ENCODE measurements at places on chromosomes 7 and 10. TPM values are rescaled to one million over a fixed set of nuclear protein-coding genes. Genes with fewer than 3 reads are reported as not detected.
A peak's percentile ranks its signal among the peaks of the same experiment; 100 is the strongest.

- no peaks in the 10 kb centered on the region for H3K27me3 ChIP-seq
- H3K4me3 ChIP-seq, result no peak overlapping the region
- no peaks in the 10 kb centered on the region for H3K36me3 ChIP-seq
- H3K27ac ChIP-seq, result no peak overlapping the region
- H3K4me1 ChIP-seq, result no peaks in the 10 kb centered on the region
These were observed 21.8 kb upstream of the PIP4K2A start for GRCh38 chr10:22736134-22736533.

- H3K27me3 ChIP-seq, result no peaks in the 10 kb centered on the region
- H3K27ac ChIP-seq, result no peak overlapping the region
- H3K36me3 ChIP-seq, result no peaks in the 10 kb centered on the region
- peak; percentile 42 for DNase-seq
These were observed 58.9 kb downstream of the SH2D4B start for GRCh38 chr10:80596391-80597257.

GRCh38 chr10:6543431-6544005 is 36.6 kb downstream of the PRKCQ start:
- peaks cover 10% of the 10 kb centered on the region for H3K4me1 ChIP-seq
- peaks cover 2% of the 10 kb centered on the region for H3K27me3 ChIP-seq
- no peak overlapping the region for H3K27ac ChIP-seq
- H3K36me3 ChIP-seq, result no peaks in the 10 kb centered on the region

GRCh38 chr7:85287106-85287825 is 100.4 kb upstream of the SEMA3D start:
- H3K27ac ChIP-seq, result no peak overlapping the region
- peaks cover 14% of the 10 kb centered on the region for H3K4me1 ChIP-seq
- DNase-seq, result no peak
- H3K36me3 ChIP-seq, result no peaks in the 10 kb centered on the region
- no peak overlapping the region for H3K4me3 ChIP-seq

DNA sequence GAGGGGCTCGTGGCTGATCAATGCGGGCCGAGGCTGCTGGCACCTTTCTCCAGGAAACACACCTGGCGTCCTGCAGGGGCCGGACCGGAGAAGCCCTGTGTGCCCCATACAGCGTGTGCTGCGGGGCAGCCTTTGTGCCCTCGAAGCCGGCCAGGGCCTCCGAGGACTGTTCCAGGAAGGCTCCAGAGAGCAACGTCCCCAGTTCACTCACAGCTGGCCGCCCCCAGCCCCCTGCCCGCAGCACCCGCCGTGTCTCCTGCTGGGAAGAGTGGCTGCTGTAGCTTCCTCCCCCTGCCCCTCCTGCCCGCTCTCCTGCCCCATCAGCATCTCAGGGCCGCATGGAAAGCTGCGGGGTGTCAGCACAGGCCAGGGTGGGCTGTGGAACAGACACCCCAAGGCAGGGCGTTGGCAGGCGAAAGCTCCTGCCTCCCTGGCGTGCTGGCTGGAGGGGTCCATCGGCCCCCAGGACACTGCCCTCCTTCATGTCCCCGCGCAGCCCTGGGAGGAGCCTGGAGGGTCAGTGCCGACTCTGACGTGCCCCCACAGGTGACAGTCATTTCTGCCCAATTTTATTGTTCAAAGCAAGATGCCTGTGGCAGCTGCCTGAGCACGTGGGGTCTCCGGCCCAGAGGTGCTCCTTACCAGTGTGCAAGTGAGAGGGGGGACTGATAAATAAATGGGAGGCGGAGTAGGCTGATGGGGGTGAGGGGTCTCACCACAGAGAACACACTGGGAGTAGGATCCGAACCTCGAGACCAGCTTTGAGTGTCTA is 95.8 kb upstream of the DIP2C start:
- peaks cover 44% of the 10 kb centered on the region for H3K4me1 ChIP-seq
- no peaks in the 10 kb centered on the region for H3K36me3 ChIP-seq
- H3K4me3 ChIP-seq, result peak overlapping the region; percentile 54
- peaks cover 16% of the 10 kb centered on the region for H3K27me3 ChIP-seq
- no peak for DNase-seq

GRCh38 chr10:484925-485661 is 204.4 kb downstream of the DIP2C start:
- no peak overlapping the region for H3K27ac ChIP-seq
- H3K27me3 ChIP-seq, result no peaks in the 10 kb centered on the region
- H3K4me1 ChIP-seq, result no peaks in the 10 kb centered on the region
- H3K4me3 ChIP-seq, result no peak overlapping the region
- no peaks in the 10 kb centered on the region for H3K36me3 ChIP-seq

GRCh38 chr10:103648251-103648635 is 154.7 kb downstream of the NEURL1 start:
- no peak for DNase-seq
- no peak overlapping the region for H3K4me3 ChIP-seq
- H3K27me3 ChIP-seq, result no peaks in the 10 kb centered on the region

DNA sequence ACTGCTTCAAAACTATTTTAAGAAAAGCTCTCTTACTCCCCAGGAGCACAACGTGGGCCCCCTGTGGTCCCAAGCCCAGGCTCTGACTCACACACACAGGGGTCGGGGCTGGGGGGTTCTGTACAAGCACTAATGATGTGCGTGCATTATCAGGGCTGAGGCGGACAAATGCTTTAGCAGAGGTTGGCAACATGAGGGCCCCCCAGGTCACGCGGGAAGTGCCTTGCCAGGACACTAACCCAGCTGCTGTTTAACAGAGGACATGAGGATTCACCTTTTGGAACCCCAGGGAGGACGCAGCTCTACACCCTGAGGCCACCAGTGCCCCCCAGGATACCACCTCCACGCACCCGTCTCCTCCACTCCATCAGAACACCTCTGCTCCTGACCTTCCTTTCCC is 342.8 kb downstream of the DNAJB6 start:
- DNase-seq, result no peak
- no peaks in the 10 kb centered on the region for H3K36me3 ChIP-seq
- no peak overlapping the region for H3K27ac ChIP-seq
- H3K4me1 ChIP-seq, result peaks cover 35% of the 10 kb centered on the region

DNA sequence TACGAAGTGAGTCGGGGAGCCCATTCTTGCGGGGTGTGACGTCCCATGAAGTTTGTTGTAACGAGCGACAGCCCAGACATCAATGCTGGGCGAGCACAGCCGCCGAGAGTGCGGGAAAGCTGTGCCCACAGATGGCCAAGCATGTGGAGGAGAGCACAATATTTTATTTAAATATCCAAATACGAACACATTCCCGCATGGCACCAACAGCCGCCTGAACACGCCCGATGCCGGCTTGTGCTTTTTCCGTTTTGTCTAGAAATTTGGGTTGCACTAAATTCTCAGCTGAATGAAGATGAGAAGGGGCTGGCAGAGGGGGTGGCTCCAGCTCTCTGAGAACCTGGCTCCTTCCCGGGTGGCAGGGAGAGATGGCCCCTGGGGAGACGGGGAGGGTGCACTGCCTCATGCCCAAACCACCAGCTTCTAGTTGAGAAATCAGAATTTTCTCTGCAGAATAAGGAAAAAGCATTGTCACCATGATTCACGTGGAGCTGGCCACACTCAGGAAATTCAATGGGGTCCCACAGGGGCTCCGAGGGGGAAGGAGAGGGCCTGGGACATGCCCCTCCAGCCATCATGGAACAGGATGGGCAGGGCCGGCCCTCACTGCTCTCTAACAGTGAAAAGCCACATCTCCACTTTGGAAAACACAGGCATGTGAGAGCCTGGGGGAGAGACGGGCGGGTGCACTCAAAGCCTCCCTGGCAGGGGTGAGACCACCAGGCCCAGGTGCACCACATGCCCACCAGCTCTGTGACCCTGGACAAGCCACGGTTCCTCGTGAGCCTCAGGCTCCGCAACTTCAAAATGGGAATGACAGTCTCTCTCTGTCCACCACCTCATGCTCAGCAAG is 48.3 kb downstream of the EBF3 start:
- no peaks in the 10 kb centered on the region for H3K4me1 ChIP-seq
- no peak overlapping the region for H3K27ac ChIP-seq
- peaks cover 4% of the 10 kb centered on the region for H3K27me3 ChIP-seq
- no peaks in the 10 kb centered on the region for H3K36me3 ChIP-seq
- DNase-seq, result no peak

DNA sequence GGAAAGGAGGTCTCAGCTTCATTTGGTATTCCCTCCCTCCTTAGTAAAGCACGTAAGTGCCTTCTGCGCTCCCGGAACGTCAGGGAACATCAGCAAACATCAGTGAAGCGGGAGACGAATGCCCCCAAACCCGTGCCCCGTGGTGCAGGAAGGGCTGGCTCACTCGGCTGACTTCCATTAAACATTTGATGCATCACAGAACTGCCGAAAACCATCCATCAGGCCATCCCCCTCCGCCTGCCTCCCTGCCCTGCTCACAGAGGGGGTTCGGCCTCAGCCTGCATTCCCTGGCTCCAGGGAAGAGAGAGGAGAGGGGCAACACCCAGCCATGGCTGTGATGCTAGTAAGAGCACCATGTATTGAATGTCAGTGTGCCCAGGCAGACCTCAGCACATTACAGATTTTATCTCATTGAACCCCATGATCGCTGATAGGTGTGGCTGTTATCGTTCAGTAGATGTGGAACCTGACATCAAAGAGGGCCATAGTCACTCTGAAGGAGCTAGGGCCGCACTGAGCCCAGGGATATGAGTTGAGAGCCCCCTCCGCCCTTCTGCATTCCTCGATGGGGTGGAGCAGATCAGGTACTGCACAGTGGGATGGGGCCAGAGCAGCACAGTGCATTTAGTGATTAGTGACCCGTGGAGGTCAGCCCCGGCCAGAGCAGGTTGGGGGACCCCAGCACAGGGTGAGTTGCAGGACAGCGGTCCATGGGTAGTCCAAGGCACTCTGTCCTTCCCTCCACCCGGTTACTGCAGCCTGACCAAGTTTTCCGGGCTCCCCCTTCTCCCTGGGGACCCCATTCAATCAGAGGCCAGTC is 146.4 kb downstream of the RPS24 start:
- H3K27me3 ChIP-seq, result peaks cover 36% of the 10 kb centered on the region
- no peaks in the 10 kb centered on the region for H3K36me3 ChIP-seq
- H3K4me3 ChIP-seq, result no peak overlapping the region

DNA sequence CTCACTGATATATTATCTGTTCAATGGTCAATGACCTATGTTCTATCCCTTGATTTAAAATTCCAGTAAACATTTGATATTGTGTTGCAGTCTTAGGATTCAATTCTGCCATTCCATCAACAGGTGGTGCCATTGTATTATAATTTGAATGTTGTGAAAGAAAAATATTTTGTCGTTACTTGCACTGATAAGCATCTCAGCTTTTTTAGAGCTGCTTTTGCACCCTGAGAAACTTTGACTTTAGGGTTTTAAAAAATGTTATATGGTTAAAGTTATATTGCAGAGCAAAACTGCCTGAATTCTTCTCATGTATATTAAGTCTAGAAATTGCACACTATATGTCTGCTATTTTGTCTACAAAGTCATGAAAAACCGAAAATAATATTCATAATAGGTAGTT is 18.8 kb upstream of the MINDY3 start:
- DNase-seq, result peak; percentile 44
- no peak overlapping the region for H3K4me3 ChIP-seq
- H3K27me3 ChIP-seq, result no peaks in the 10 kb centered on the region
- H3K27ac ChIP-seq, result no peak overlapping the region

- H3K36me3 ChIP-seq, result no peaks in the 10 kb centered on the region
- H3K27me3 ChIP-seq, result peaks cover 9% of the 10 kb centered on the region
- no peak overlapping the region for H3K27ac ChIP-seq
- peaks cover 23% of the 10 kb centered on the region for H3K4me1 ChIP-seq
- no peak overlapping the region for H3K4me3 ChIP-seq
These were observed 25.4 kb upstream of the USP6NL start for GRCh38 chr10:11636697-11637303.

- no peak for DNase-seq
- H3K27me3 ChIP-seq, result no peaks in the 10 kb centered on the region
- H3K4me1 ChIP-seq, result no peaks in the 10 kb centered on the region
- H3K27ac ChIP-seq, result no peak overlapping the region
These were observed 176.2 kb upstream of the CSTF2T start for GRCh38 chr10:51875610-51876009.

DNA sequence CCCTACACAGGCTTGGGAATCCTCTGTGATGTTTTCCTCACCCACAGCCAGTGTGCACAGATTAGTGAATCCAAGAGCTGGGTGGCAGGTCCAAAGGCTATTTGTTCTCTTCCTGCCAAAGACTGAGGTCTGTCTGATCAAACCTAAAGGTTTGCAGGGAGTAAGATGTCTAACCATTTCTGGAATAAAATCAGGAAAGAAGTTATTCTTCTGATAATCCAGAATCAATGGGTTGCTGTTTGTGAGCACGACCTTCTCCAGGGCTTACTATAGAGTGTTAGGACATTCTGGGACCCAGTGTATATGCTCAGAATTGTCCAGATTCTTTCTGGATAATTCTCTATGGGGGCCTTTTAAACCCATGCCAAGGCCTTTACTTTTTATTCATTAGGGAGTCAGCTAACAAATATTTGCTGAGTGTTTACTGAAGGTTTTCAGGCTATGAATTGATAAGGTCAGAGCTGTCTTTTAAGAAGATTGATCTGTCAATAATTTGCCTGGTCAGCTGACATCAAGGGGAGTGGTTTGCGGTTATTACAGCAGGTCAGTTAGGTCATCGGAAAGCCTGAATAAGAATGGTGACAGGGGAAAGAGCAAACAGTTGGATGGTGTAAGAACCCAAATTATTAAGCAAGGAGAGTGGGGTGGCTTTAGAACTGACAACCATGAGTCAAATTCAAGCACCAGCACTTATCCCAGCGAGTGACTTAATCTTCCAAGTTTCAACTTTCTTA is 7.5 kb upstream of the TECTB start:
- DNase-seq, result peak; percentile 98
- no peak overlapping the region for H3K4me3 ChIP-seq
- no peaks in the 10 kb centered on the region for H3K27me3 ChIP-seq
- no peaks in the 10 kb centered on the region for H3K36me3 ChIP-seq
- peak overlapping the region; percentile 91 for H3K27ac ChIP-seq
- H3K4me1 ChIP-seq, result peaks cover 88% of the 10 kb centered on the region

- DNase-seq, result no peak
- no peaks in the 10 kb centered on the region for H3K36me3 ChIP-seq
- no peak overlapping the region for H3K4me3 ChIP-seq
These were observed 373.3 kb upstream of the PRKCQ start for GRCh38 chr10:6953271-6953801.

GRCh38 chr7:155489158-155489840 is 31.4 kb downstream of the EN2 start:
- DNase-seq, result no peak
- H3K27ac ChIP-seq, result no peak overlapping the region
- no peaks in the 10 kb centered on the region for H3K4me1 ChIP-seq
- H3K4me3 ChIP-seq, result no peak overlapping the region
- H3K27me3 ChIP-seq, result peaks cover 92% of the 10 kb centered on the region

DNA sequence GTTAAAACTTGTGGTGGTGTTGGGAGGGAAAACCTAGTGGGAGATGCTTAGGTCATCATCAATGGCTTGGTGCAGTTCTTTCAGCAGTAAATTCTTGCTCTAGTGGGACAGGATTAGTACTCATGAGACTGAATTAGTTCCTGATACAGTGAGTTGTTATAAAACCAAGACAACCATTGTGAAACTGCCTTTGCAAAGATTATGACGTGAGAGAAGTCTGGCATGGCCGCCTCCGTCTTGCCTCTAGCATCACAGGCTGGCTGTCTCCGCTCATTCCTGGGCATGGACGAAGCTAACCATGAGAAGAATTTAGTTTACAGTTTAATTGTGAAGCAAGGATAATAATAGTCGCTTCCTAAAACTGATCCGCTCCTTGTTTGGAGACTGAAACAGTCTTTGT is 186.4 kb downstream of the KIF20B start:
- H3K27me3 ChIP-seq, result no peaks in the 10 kb centered on the region
- no peak overlapping the region for H3K4me3 ChIP-seq
- no peak overlapping the region for H3K27ac ChIP-seq
- H3K36me3 ChIP-seq, result no peaks in the 10 kb centered on the region

The FAM221A gene
- total RNA-seq, result not detected

The CTAGE4 gene
- total RNA-seq, result not detected

The NXPH1 gene
- total RNA-seq, result not detected

The DYNC1I1 gene
- 0.08 TPM for total RNA-seq

The HMX3 gene
- total RNA-seq, result not detected

The IFIT1B gene
- total RNA-seq, result not detected
